ENCODE measurements at places on chromosomes 16 and 17.
A peak's percentile ranks its signal among the peaks of the same experiment; 100 is the strongest.

GRCh38 chr16:65336160-65336559, 214.3 kb upstream of the CDH11 start:
- no peak for DNase-seq

GRCh38 chr17:79389896-79390295, 221.0 kb downstream of the RBFOX3 start:
- DNase-seq, result no peak

DNA sequence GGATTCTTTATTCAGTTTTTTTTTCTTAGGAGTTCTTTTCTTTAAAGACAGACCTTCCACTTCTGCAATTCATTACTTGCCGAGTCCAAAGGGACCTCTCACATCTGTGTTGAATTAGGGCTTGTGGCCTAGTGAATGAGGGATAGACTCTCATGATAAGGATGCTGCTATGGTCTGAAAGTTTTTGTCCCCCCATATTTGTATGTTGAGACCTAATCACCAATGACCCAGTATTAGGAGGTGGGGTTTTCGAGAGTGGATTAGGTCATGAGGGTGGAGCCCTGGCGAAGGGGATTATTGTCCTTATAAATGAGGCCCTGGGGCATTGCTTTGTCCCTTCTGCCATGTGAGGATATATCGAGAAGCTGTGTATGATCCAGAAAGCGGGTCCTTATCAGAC, 9.5 kb downstream of the KRT12 start:
- no peak for DNase-seq

GRCh38 chr17:67994817-67995569, 1.3 kb downstream of the C17orf58 start:
- DNase-seq, result no peak

GRCh38 chr17:54980375-54980774, 11.8 kb downstream of the STXBP4 start:
- DNase-seq, result no peak

GRCh38 chr17:62611728-62612127, 15.7 kb upstream of the MRC2 start:
- DNase-seq, result no peak

DNA sequence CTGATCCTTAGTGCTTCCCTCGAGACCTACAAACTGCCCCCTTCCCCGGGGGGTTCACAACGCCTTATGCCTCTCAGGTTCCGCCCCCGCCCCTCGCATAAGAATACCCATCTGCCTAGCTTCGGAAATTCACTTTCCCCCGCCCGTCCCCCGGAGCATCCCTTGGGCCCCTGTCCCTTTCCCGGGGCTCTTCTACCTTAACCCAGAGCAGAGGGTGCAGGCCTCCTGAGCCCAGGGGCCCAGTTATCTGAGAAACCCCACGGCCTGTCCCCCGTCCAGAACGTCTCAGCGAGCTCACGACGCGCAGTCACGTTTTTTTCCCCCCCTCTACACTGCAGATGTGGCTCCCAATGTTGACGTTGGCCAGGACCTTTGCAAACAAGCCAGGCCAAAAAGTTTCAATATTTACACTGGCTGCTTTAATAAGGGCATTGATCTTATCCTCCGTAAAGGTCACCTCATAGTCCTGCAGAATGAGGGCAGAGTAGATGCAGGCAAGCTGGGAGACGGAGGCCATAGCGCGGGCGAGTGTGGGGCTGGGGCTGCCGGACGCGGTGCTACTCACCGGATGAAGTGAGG, 1.4 kb upstream of the NBR1 start:
- DNase-seq, result peak; percentile 65

GRCh38 chr16:87441886-87442580, 49.9 kb downstream of the MAP1LC3B start:
- DNase-seq, result no peak

GRCh38 chr17:4249452-4250029, 14.2 kb downstream of the ANKFY1 start:
- DNase-seq, result no peak

DNA sequence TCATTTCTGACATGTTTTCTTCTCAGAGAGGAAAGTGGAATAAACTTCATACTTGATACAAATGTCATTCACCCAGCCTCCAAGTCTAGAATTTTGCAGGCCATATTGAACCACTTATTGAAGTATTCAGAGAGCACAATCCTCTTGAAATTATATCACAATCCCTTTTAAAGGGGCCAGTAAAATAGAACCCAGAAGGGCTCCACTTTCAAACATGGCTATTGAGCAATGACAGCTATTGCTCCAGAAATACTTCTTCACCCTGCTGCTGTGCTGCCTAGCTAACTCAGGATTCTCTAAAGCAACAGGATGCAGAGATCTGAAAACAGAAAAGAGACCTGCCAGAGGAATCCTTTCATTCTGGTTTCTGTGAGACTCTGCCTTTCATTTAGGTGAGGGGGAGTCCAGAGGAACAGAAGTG, 275.0 kb upstream of the CDH5 start:
- DNase-seq, result no peak

- no peak for DNase-seq
Observed at GRCh38 chr17:27240086-27240801, 53.7 kb upstream of the WSB1 start.

DNA sequence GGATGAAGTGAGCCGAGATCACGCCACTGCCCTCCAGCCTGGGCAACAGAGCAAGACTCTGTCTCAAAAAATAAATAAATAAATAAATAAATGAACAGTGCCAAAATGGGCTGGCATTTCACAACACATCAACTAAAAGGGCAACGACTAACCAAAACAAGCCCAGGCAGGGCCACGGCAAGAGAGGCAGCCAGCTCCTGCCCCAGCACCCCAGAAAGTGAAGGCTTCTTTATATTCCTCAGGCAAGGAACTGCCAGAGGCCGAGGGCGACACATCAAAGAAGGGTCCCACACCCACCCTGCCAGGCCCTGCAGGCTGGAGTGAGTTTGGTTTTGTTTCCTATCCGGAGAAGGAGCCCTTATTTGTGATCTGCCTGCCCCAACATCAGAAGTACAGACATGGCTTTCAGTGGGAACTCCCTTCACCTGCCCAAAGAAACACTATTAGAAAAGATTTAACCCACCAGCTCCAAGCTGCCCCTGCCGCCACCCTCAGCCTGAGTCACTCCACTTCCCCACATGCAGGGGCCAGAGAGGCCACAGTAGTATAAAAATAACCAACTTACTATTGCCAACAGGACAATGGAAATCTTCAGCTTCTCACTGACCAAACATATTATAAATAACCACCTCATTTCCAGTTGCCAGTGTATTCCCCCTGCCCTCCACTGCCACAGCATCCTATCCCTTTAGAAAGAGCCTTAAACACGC, 8.0 kb downstream of the FBXO31 start:
- DNase-seq, result no peak

All from ureter (tissue), 1 donor.